CD4-positive, CD25-positive, alpha-beta regulatory T cell (primary cell): ENCODE measurements at places on chromosomes 6 and 20.

DNA sequence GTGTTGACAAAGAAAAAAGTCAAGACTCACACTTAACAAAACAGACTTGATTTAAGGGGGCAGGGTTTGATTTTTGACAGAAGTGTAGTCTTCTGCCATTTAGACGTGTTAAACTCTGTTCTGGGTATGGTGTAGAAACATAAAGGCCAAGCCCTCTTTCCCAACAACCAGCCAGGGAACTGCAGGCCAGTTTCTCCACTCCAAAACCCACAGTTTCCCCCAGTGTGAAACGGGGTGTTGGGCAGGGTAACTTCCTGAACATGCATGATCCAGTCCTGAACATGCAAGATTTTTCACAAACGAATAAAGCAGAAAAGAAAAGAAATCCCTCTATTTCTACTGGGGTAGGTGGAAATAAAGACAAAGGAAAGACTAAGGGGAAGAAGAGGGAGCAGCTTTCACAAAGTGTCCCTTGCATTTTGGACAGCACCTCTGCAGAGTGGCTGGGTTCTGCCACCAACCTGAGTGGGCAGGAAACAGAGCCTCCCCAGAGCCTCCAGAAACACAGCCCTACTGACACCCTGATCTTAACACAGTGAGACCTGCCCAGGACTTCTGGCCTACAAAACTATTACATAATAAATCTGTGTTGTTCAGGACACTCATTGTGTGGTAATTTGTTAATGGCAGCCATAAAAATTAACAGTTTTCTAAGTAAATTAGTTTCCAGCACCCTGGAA lies 7.5 kb downstream of the APMAP start:
- no peak for DNase-seq

DNA sequence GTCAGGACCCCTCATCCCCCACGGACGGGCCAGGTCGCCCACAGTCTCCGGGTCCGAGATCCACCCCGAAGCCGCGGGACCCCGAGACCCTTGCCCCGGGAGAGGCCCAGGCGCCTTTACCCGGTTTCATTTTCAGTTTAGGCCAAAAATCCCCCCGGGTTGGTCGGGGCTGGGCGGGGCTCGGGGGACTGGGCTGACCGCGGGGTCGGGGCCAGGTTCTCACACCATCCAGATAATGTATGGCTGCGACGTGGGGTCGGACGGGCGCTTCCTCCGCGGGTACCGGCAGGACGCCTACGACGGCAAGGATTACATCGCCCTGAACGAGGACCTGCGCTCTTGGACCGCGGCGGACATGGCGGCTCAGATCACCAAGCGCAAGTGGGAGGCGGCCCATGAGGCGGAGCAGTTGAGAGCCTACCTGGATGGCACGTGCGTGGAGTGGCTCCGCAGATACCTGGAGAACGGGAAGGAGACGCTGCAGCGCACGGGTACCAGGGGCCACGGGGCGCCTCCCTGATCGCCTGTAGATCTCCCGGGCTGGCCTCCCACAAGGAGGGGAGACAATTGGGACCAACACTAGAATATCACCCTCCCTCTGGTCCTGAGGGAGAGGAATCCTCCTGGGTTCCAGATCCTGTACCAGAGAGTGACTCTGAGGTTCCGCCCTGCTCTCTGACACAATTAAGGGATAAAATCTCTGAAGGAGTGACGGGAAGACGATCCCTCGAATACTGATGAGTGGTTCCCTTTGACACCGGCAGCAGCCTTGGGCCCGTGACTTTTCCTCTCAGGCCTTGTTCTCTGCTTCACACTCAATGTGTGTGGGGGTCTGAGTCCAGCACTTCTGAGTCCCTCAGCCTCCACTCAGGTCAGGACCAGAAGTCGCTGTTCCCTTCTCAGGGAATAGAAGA lies 978 bp downstream of the HLA-A start:
- DNase-seq, result peak; percentile 39

DNA sequence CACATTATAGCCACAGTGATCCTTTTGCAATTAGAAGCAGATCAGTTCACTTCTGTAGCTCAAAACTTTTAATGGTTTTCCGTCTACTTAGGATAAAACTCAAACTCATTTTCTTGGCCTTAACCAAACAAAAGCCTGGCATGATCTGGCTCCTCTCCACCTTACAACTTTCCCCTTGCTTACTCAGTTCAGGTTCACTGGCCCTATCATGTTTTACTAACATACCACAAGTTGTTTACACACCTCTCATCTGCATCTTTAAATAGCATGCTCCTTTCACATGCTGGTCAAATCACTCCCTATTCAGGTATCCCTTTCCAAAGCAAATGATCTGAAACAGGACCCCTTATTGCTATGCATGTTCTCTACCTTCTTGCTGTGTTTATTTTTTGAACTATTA lies 191.4 kb upstream of the FAM83B start:
- no peak for DNase-seq

- no peak for DNase-seq
These were observed 19.3 kb upstream of the SEC63 start for GRCh38 chr6:107977283-107977682.

GRCh38 chr6:148776321-148777308 lies 29.8 kb downstream of the UST start:
- DNase-seq, result no peak

DNA sequence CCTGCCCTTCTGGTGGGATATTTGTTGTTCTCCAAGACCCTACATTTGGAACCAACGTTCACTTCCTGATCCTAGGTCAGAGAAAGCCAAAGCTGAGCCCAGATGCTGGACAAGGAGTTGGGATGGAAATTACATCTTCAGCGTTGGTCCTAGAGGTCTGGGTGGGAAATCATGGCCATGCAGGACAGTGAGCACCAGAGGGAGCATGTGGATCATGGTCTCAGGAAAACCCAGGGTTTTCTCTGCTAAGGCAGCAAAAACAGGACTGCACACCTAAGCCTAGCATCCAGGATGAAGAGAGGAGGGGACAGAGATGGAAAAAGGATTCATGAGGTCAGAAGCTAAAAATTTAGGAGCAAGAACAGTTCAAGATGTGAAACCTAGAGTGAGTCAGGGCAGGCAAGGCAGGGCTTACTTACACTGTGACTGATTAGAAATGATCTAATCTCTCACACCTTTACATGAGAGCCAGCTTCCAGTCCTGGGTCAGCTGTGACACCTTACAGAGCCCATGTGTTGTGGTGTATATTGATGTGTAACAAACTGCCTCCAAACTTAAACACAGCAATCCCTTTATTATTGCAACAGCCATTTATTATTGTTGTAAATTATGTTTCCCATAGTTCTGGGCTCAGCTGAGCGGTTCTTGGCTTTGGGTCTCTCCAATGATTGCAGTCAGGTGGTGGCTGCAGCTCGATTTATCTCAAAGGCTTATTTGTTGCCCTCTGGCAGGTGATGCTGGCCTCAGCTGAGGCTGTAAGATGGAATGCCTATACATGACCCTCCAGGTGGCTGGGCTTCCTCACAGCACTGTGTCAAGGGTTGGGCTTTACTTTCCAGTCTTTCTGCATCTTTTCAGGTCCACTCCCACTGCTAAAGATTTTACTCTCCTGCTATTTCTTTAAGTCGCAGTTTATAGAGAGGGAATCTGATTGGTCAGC lies 6.5 kb downstream of the C20orf202 start:
- no peak for DNase-seq

- no peak for DNase-seq
These were observed 14.3 kb upstream of the FAM135A start for GRCh38 chr6:70398783-70399728.

- no peak for DNase-seq
These were observed 96.6 kb downstream of the YTHDF1 start for GRCh38 chr20:63119121-63119962.

- no peak for DNase-seq
These were observed 173.6 kb upstream of the MCHR2 start for GRCh38 chr6:100167585-100167984.

DNA sequence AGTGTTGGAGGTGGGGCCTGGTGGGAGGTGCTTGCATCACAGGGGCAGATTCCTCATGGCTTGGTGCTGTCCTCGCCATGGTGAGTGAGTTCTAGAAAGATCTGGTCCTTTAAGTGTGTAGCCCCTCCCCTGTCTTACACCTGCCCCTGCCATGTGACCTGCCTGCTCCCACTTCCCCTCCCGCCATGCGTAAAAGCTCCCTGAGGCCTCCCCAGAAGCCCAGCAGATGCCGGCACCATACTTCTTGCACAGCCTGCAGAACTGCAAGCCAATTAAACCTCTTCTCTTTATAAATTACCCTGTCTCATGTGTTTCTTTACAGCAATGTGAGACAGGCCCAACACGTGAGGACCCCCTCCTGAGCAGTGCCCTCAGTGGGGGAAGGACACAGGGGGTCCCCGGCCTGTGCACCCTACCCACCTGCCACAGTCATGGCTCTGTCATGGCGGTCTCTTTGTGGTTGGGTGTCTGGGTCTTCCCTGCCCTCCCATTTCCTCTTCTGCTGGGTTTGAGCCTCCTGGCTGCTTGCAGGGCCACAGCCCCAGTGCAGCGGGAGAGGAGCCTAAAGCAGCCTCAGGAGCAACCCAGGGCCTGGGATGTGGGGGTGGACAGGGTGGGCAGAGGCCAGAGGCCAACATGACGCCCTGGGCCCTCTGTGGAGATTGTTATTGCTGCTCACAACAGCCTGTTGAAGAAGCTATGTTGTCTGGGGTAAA lies 87.2 kb upstream of the QKI start:
- DNase-seq, result no peak

- DNase-seq, result no peak
These were observed 111.0 kb downstream of the RCAN2 start for GRCh38 chr6:46380152-46380807.

- no peak for DNase-seq
These were observed 82.2 kb upstream of the CDH4 start for GRCh38 chr20:61169874-61170273.

DNA sequence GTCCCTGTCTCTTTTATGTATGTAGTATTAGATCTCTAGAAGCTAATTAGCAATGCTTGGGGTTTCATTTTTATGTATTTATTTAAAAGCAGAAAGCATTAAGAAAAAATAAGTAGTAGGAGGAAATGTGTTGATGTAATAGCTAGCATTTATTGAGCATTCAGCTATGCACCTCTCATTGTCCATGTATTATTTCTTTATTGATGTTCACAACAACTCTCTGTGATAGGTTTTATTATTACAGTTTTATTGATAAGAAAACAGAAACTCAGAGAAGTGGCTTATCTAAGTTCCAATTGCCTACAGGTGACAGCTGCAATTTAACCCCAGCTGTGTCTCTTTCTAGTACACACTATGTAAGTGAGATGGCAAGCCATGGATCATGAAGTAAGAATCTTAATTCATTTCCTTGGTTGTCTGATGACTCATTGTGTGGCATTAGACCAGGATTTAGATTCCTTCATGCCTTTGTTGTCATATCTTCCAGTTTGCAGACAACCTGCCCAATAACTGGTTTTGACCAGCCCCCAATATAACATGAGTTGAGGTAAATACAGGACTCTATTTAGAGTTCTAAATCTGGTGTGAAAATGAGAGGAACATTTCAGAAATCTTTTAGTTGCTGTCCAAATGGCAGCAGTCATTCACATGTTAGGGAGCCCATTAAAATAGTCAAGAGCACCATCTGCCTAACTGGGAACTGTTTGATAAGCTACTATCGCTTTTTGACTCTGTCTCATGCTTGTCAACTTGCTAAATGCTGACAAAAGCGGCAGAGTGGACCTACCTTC lies 170.8 kb upstream of the PHACTR1 start:
- no peak for DNase-seq

DNA sequence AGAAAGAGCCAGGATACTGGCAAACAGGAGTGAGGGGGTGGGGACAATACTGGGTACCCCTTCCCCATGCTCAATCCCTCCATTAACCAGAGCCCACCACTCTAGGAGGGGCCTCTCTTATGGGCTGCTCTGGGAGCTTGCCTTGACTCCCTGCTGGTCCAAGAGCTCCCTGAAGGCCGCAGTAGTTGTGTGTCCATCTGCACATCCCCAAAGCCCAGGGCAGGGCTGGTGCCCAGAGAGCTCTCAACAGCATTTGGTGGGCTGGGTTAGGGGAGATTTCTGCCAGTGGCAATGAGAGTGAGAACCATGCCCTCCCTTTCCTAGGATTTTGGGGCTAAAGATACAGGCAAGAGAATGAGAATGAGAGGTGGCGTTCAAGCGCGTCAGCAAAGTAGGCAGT lies 230.6 kb upstream of the PMEPA1 start:
- DNase-seq, result no peak

- DNase-seq, result no peak
These were observed 1.9 kb upstream of the TJAP1 start for GRCh38 chr6:43475516-43475915.

DNA sequence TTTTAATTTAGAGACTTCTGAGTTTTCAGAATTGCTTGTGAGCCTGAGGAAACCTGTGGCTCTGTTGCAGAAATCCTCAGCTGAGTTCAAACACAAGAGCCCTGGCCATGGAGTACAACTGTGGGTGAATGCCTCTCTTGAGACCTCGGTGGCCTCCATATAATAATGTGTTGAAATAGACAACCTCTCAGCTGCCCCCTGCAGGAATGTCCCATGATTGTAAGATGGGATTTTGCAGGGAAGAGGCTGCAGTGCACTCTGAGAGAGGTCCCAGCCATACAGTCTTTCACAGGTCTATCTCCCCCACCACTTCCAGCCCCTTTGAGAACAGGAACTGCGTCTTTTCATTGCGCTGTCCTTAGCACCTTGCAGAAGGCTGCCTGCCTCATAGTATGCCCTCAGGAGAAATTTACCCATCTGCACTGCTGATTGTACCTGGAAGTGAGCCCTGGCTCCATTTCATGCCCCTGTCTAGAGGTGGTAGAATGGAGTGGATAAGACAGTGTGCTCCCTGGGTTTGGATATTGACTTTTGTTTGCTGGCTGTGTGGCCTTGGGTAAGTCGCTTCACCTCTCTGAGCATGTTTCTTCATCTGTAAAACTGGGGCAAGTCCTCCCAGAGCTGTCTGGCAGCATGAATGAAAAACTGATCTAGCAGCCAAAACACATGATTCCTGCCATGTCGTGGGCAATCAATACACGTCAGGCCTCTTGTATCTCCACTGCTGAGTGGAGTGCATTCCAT lies 16.8 kb upstream of the CDH22 start:
- no peak for DNase-seq

GRCh38 chr6:33886673-33887144 lies 82.9 kb upstream of the MLN start:
- peak; percentile 22 for DNase-seq

DNA sequence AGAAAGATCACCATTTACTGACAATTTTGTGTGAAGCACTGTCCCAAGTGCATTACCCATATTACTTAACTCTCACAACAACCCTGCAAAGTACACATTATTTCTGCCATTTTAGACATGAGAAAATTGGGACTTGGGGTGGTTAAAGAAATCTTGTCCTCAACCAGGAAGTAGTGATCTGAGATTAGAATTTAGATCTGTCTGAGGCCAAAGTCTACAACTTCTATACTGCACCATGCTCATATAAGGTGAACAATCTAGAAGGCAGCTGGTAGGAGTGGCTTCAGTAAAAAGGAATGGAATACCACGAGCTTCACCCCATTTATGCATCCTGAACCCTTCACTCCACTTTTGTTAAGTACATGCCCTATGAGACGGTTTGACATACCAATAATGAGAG lies 87.6 kb downstream of the QRSL1 start:
- no peak for DNase-seq

DNA sequence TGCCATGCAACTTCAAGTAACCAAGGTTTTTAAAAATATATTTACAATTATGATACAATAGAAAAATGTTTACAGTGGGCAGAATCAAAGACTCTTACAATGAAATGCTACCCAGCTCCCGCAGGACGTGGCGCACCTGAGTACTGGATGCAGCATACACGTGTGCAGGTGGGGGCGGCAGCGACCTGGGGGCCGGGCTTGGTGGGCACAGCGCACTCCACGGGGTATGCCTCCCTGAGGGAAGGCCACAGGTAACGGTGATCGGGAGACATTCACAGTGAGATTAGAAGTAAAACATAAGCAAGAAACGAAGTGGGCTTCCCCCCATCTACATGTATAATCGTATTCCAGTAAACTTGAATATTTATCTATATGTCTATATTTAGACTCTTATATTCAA lies 54.2 kb downstream of the WDR27 start:
- DNase-seq, result no peak
